ENCODE measurements at places on chromosomes 11 and 22.
A peak's percentile ranks its signal among the peaks of the same experiment; 100 is the strongest.

- DNase-seq: no peak
These were observed 1.1 kb downstream of the ALG8 start for GRCh38 chr11:78138291-78138690.

GRCh38 chr11:94472916-94473799 is 20.5 kb downstream of the MRE11 start:
- peak; percentile 44 for DNase-seq

- no peak for DNase-seq
These were observed 154.2 kb upstream of the TTC12 start for GRCh38 chr11:113159988-113160807.

DNA sequence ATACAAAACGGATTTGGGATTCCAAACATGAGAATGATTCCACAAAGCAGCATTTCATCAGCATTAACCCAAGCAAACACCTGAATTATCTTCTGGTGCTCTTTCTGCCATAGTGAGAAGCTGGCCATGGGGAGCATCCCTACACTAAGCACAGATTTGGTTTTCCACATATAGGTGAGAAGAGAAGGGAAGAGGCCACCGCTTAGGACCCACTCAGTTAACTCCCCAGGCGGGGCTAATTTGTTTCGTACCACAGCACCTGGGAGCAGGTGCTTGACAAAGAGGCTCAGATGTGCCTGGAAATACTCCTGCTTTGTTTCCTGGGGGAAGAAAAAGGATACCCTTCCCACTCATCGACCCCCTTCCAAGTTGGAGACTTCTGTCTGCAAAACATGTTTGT is 64.2 kb downstream of the RAB30 start:
- DNase-seq: no peak

- DNase-seq: no peak
These were observed 8.5 kb upstream of the NECTIN1 start for GRCh38 chr11:119737366-119738058.

DNA sequence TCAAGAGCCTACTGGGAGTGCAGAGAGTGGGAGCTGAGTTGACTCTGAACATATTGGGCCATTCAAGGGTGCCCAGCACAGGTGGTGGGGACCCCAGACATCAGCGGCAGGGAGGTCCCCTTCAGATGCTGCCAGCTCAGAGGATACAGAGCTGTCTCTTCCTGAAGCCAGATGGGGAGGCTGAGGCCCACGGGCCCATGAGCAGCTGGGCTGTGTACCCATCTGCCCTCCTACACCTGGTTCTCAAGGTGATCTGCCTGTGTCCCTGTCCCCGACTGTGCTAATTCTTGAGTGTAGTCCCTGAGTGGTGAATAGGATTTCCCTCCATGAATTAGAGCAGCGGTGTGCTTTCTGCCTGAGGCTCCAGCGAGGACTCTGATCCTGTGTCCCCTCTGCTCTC is 76.3 kb downstream of the MICAL2 start:
- no peak for DNase-seq

- peak; percentile 7 for DNase-seq
These were observed 131.4 kb downstream of the DCDC1 start for GRCh38 chr11:31237819-31238760.

DNA sequence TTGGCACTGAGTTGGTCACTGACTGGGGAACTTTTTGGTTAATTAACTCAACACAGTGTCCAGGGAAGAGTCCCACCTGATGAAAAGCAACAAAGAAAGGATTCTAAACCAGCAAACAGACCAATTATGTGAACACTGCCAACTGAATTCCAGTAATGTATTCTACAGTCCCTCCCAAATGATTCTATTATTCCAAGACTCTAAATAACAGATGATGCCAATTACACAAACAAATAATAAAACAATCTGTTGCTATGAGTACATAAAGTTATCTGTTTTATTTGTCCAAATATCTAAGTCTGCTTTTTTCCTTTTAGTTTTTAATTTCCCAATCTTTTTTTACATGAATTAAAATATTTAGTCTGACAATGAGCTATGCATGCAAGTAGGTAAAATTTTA is 98.3 kb upstream of the TP53AIP1 start:
- DNase-seq: no peak

DNA sequence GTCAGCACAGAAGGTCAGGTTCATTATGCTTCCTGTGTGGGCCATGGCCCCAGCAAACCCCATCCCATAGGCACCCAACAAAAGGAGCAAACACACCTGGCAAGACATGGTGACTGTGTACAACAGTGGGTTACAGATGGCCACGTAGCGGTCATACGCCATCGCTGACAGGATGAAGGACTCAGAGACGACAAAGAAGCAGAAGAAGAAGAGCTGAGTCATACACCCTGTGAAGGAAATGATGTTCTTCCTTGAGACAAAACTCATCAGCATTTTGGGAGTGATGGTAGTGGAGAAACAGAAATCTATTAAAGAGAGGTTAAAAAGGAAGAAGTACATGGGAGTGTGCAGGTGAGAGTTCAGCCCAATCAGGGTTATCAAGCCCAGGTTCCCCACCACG is 309 bp downstream of the OR8B12 start:
- DNase-seq: no peak

GRCh38 chr11:56911312-56911711 is 77.4 kb upstream of the OR5AK2 start:
- no peak for DNase-seq

DNA sequence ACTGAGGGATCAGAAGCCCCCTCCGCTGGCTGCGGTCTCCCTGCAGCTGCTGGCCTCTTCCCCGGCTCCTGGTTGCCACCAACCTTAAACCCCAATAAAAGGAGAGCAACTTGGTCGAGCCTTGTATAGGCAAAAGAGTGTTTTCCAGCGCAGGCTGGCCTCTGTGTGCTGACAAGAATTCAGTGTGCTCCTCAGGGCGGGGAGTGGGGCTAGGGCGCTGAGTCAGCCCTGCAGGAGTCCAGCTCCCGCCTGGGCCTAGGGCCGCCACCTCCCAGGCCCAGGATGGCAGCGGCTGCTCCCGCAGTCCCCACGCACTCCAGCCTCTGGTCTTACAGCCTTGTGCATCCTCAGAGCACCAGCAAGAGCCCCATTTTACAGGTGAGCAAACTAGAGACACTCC is at the start of gene SHISAL1:
Gene SHISAL1 (minus strand): TSS at position 186 of the 400 bp plus-strand sequence. CDS start 12,006 bp downstream, outside the sequence.
- no peak for DNase-seq

DNA sequence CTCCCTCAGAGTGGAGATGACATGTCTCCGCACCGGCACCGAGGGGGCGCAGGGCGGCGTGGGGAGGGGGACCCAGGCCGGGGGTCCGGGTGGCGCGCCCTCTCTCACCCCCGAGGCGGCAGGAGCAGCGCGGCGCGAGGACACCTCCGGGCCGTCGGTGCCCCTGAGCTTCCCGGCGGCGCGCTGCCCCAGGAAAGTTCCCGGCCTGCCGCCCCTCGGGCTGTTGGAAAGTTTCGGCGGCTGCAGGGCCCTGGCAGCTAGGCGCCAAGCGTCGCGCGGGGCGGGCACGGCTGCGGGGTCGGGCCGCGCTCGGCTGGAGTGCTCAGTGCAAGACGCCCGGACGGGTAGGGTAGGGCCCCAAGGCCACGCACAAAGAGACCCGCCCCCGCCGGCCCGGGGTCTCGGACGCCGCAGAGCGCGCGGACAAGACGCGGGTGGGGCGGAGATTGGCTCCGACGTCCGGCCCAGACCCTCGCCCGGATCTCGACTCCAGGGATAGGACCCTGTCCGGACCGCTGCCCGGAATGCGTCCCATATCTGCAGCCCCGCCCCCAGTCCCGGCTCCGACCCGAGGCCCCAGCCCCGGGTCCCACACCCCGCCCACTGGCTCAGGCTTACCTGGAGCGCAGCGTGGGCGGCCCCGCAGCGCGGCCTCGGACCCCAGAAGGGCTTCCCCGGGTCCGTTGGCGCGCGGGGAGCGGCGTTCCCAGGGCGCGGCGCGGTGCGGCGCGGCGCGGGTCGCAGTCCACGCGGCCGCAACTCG is 471 bp downstream of the ARVCF start:
- DNase-seq: no peak

DNA sequence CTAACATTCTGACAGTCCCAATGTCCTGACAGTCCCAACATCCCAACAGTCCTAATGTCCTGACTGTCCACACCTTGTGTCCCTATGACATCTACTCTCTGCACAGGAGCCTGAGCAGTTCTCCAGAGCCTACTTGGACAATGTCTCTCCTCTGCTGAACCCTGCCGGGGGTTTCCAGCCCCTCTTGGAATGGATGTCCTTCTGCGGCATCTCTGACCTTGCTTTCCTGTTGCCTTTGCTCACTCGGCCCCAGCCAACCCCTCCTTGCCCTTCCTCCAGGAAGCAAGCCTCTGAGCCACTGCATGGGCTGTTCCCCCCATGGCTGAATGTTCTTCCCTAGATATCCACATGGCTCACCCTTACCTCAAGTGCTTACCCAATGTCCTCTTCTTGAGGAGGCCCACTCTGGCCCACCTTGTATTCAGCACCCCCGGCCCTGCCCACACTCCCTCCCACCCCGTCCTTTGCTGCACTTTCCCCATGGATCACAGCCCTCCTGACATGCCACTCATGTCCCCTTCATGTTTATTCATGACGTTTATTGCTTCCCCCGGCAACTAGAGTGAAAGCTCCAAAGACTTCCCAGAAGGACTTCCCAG is 59.5 kb downstream of the DHCR7 start:
- DNase-seq: no peak

GRCh38 chr11:62501432-62501891 is 45.1 kb downstream of the AHNAK start:
- DNase-seq: no peak

DNA sequence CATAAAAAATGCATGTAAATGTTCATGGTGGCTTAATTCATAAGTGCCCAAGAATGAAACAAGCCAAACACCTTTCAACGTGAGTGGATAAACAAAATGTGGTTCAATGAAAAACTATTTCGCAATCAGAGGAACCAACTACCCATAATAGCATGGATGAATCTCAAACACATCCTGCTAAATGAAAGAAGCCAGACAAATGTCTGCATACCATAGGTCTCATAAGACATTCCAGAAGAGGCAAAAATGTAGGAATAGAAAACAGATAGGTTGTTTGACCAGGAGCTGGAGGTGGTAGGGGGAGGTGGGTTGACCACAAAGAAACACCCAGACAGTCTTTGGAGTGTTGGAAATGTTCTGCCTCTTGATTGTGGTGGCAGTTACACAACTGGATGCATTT is 13.2 kb upstream of the OSBPL5 start:
- no peak for DNase-seq

GRCh38 chr11:95268391-95268790 is 37.4 kb upstream of the SESN3 start:
- DNase-seq: no peak

- peak; percentile 84 for DNase-seq
These were observed 107.9 kb upstream of the BMAL1 start for GRCh38 chr11:13169709-13170108.

DNA sequence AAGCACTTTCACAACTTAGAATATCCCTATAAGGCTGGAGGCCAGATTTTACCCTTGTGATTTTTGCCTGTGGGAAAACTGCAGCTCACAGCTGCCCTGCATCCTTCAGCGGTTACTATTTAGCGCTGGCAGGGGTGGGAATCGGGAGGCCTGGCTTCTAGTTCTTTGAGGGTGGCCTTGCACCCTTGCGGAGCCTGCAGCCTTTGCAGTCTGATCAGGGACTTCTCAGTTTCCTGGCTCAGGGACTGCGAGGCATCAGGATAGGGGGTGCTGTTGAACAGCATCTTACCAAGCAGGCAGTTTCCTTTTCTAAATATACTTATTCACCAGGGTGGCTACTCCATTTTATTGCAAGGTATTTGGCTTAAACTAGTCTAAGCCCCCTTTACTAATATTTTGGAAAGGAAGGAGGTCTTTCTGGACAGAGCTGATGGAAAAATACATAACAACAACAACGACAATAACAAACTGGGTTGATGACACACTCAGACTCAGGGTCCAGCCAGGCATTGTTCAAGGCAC is 2.9 kb upstream of the APOA1 start:
- peak; percentile 41 for DNase-seq

- no peak for DNase-seq
These were observed 47.8 kb downstream of the MRTFA start for GRCh38 chr22:40588726-40589125.

DNA sequence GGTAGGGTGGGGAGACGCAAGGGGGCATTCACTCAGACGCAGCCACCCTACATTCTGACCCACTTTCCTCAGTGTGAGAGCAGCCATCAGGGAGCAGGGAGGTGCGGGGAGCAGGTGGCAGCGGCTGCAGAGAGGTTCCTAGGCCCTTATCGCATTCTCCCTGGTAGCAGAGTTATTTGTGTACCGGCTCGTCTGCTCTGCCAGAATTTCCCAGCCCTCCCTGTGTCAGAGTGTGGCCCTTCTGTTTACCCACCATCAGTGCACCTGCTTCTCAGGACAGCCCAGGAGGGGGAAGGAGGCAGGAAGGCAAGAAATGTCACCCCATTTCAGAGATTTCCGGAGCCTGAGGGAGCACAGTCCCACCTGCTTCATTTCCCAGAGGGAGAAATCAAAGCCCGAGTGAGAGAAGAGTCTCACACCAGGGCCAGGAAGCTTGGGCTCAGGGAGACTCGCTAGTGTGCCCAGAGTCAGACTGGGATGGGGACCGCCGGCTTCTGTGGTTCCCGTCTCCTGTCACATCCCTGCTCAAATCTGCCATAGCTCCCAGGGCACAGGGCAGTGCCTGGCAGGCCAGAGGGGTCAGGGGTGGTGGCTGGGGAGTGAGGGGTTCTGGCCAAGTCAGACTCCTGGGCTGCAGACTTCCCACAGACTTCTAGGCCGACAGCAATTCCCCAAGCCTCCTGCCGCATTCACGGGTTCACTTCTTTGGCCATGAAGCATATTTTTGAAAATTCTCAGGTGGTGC is 49.7 kb downstream of the ARRB1 start:
- no peak for DNase-seq

DNA sequence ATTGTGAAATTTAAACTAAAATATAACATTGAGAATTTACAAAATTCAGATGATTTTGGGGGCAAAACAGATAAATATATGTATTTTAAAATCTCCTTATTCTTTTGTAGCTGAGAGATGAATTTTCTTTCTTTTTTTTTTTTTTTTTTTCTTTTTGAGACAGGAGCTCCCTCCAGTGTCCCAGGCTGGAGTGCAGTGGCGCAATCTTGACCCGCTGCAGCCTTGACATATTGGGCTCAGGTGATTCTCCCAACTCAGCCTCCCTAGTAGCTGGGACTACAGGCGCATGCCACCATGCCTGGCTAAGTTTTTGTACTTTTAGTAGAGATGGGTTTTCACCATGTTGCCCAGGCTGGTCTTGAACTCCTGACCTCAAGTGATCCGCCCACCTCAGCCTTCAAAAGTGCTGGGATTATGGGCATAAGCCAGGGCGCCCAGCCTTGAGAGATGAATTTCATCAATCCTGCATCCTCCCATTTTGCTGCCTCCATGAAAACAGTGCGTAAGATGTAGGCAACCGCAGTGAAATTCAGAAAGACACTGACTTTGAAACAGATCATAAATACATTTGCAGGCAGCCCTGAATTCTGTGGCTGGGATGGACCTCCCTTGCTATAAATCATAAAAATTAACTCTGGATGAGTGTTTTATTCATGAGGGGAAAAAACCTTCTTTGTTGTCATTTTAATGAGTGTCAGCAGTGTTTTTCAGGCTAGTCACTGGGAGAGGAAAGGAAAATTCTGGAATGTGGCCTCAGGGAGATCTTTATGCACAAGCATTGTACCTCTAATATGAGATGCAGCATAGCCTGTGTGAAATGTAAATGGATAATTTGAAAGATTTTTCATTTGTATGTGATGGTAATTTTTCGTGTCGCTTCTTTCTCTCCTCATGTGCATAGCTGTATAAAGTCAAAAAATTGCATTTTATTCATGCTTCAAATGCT is 14.4 kb downstream of the ELMOD1 start:
- DNase-seq: no peak

GRCh38 chr11:133082453-133082781 is 449.9 kb downstream of the OPCML start:
- no peak for DNase-seq

GRCh38 chr11:68709062-68709461 is 24.7 kb downstream of the GAL start:
- no peak for DNase-seq

All from LHCN-M2 (cell line).